ENCODE measurements at places on chromosomes 3 and 15.

GRCh38 chr15:76217029-76217881 is 94.0 kb downstream of the ETFA start:
- no peak for DNase-seq

GRCh38 chr3:96027718-96028117 is 786.7 kb upstream of the EPHA6 start:
- DNase-seq: no peak

DNA sequence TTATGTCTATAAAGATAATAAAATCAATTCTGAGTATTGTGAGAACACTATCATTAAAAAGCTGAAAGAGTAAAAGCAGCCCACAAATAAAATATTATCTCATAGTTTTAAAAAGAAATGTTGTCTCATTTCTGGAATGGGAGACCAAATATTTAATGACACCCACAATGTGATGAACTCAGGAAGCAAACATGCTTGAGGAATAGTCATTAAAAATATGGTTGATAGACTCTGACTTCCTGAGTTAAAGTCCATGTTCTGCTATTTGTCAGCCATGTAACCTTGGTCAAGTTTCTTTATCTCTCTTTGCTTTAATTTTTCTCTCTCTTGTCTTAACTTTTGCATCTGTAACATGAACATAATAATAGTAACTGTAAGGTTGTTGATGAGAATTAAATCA is 35.5 kb upstream of the CHMP2B start:
- no peak for DNase-seq

DNA sequence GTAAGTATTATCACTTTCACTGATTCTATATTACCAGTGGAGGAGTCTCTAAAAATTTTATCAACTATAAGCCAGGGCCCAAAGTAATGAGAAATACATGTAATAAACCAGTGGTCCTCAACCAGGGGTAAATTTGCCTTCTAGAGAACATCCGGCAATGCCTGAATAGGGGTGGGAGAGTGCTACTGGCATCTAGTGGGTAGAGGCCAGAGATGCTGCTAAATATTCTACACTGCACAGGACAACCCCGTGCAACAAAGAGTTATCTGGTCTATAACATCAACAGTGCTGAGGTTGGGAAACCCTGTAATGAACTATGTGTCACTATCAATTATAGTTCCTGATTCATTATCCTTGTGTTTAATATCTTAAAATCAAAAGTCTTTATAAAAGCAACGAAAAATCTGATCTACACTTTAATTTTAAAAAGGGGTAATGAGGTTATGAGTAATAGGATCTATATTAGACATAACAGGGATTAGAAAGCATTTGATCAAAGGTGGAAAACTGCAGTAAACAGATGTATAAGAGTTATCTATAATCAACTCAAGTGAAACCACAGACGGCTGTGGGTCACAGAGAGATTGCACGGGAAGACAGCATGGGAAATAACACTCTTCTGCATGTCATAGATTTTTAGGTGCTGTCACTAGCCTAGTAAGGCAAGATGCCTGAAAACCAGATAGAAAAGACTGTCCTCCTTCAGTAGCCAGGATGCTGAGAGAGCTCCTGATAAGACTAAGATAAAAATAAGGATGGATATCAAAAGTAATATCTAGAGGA is 2.0 kb downstream of the LYSMD2 start:
- no peak for DNase-seq

DNA sequence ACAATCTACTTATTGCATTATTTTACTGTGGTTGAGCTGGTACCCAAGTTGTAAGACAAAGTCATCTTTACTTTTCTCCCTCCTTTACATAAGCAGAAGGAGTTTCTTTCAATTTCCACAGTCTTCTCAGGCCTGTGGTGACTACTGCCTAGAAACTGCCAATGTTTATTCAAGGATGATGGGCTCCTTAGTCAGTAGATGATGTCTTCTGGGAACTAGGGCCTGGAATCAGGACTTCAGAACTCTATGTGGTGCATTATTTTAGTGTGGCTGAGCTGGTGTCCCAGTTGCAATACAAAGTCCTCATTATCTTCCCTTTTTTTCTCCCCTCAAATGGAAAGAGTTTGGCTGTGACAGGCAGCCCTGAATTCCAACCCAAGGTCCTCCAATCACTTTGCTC is 1762.5 kb downstream of the SI start:
- no peak for DNase-seq

DNA sequence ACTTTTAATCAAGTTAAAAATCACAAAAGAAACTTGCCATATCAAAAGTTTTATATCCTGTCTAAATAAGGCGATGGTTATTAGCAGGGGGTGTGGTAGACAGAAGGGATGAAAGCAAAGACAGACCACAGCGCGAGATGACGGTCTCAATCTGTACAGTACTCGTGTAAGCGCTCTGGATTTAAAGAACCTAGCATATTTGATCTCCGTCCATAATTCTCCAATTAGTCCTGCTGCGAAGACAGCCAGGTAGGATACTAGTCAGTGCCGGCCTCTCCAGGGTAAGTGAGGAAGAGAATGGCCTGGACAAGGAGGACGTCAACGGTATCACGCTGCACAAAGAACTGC is 701 bp downstream of the SGO1 start:
- no peak for DNase-seq

- DNase-seq: no peak
Measured at GRCh38 chr3:196949750-196950149, 7.4 kb upstream of the NCBP2 start.

GRCh38 chr15:42024303-42024702 is 3.5 kb upstream of the PLA2G4E start:
- DNase-seq: peak; percentile 36

DNA sequence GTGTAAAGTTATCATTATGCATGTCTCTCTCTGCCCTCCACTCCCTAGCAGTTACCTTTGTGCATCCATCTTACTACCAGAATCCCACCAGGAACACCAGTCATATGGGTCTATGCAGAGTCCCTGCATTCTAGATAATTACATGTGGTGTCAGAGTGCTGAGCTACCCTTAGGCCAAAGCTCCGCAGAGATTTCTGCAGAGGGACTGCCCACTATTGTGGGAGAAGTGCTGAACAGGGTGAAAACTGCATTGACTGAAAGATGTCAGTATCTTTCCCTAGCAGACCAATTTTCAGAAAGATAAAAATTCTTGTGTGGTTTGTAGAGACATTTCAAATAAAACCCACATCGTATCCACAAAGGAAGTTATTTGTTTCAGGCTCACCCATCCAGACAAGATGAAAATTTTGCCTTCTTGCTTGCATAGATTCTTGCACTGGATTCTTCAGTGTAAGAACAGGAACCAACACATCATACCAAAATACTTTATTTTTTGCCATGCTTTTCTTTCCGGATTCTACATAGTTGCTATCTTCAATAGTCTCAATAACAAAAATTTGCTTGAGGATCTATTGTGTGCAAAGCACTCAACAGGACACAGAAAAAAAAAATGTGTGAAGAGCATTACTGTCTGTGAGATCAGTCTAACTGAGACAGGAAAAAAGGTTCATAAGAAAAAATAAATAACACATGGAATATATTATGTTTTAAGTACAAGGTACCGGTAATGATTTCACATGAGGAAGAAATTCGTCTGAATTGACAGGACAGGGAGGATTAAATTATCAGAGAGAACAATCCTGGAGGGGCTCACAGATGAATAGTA is 32.0 kb upstream of the CCDC80 start:
- no peak for DNase-seq

- DNase-seq: no peak
Measured at GRCh38 chr15:99763827-99764226, 30.6 kb upstream of the LYSMD4 start.

DNA sequence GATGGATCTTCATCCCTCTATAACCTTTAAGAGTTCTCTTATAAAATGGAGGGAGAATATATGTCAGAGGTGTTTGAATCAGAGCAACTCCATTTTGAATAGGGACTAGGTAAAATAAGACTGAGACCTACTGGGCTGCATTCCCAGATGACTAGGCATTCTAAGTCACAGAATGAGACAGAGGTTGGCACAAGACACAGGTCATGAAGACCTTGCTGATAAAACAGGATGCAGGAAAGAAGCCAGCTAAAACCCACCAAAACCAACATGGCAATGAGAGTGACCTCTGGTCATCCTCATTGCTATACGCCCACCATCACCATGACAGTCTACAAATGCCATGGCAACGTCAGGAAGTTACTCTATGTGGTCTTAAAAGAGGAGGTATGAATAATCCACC is 211.0 kb downstream of the GBE1 start:
- no peak for DNase-seq

GRCh38 chr15:76991741-76992645 is 2.9 kb upstream of the PSTPIP1 start:
- peak; percentile 90 for DNase-seq

GRCh38 chr3:36679384-36680200 is 84.8 kb downstream of the DCLK3 start:
- DNase-seq: no peak

- no peak for DNase-seq
Measured at GRCh38 chr3:165549665-165550064, 287.6 kb downstream of the BCHE start.

DNA sequence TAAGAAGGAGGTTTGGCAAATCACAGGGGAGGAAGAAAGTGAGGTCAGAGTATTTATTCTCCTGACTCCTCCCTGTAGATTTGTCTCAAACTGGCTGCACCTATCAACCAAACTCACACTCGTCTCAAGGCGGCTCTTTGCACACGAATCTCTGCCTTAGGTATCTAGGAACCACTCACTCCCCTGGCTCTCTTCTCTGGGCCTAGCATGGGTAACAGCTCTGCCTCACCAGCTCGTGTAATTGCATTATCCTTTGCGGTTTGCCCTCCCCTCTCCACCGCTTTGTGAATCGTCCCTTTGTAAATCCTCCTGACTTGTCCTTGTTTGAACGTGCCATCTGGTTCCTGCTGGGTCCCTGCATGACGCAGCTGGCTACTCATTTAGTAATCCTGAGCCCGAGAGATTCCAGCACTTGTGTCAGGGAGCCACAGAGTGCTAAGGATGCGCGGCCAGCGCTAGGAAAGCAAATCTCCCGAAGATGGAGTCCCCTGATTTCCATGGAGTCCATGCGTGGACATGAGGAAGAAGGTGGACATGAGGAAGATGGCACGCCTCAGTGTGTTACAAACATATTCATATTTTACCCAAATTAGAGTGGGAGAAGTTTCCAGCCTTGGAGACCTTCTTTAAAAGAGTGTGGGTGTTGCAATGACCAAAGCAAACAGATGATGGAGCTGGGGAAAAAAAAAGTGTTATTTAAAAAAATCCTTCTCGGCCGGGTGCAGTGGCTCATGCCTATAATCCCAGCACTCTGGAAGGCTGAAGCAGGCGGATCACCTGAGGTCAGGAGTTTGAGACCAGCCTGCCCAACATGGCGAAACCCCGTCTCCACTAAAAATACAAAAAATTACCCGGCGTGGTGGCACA is 26.7 kb downstream of the NRROS start:
- no peak for DNase-seq

DNA sequence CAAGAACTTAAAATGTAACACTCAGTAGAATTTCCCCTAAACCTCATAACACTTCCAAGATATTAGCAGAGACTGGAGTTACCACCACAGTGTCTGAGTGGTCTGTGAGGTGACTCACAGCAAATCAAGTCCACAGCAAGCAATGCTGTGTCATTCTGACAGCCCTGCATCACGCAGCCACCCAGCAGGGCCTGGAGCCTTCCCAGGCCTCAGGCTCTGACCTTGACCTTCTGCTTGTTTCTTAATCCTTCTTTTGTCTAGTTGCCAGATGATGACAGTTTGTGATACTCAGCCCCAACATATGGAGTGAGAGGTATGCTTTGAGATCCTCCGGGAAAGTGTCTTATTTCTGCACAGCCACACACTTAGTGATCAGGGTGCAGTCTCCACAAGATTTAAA is 82.5 kb downstream of the TOP2B start:
- peak; percentile 24 for DNase-seq

DNA sequence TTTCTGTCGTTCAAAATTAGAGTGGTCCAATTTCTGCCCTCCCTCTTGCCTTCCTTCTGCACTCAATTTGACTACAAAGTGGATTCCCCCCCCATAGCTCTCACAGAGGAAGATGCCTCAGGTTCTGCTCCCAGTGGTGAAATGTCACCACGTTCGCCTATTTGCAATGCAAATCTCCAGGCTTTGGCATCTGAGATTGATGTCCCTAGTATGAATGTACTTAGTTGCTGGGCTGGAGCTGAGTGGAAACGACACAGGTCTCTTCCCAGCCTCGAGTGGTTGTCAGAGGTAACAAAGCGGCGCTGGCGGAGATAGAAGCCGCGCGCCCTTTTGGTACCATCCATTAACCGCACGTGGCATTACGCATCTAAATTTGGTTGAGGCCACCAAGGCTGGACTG is 860.1 kb downstream of the MCTP2 start:
- no peak for DNase-seq

- DNase-seq: no peak
Measured at GRCh38 chr3:103499132-103499900, 1064.5 kb downstream of the ZPLD1 start.

DNA sequence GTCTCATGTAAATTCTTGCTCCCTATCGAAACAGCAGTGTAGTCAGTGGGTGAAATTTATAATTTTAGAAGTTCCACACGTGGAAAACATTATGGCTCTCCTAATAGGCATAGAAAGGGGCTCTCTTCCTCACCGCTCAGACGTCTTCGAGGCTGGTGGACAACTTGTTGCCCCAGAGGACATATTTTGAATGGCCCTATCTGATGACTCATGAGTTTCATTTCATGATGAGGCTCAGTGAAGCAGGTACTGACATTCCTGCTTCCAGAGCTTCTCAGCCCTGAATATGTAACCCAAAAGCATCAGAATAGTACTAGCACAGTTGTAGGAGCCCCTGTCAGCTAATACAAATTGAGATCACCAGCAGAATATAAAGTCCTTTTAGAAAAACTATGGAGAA is 117.9 kb downstream of the HERC1 start:
- no peak for DNase-seq

DNA sequence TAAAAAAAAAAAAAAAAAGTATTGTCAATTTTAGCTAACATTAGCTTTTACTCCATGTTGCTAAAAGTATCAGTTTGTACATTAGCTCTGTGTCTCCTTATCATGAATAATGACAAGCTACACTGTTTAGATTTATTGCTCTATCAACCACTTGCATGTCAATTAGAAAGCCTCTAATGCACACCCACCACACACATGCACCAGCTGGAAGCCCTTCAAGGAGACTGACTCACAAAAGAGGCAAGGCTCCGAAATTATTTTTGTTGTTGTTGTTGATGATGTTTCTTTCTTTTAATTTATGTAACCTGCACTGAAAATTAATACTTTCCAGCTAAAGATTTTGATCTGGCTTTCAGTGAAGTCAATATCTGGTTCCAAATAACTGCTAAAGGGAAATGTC is 71.5 kb downstream of the ETFA start:
- DNase-seq: no peak

DNA sequence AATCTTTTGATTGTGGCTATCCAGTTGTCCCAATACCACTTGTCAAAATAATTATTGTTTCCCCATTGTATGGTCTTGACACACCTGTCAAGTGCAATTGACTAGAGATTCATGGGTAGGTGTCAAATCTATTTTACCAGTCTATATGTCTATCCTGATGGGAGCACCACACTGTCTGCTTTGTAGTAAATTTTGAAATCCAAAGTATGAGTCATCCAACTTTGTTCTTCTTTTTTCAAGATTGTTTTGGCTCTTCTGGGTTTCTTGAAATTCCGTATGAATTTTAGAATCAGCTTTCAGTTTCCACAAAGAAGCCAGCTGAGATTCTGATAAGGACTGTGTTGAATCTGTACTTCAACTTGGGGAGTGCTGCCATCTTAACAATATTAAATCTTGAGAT is 71.9 kb downstream of the CSNK1G1 start:
- DNase-seq: no peak

- no peak for DNase-seq
Measured at GRCh38 chr15:32818758-32819447, 101.1 kb downstream of the GREM1 start.

- DNase-seq: no peak
Measured at GRCh38 chr3:143604402-143605185, 243.7 kb downstream of the SLC9A9 start.

- DNase-seq: no peak
Measured at GRCh38 chr15:38195191-38195901, 57.3 kb upstream of the SPRED1 start.

Measured in cardiac septum (tissue), 1 donor.